ENCODE measurements at places on chromosomes 13 and 19. TPM values are rescaled to one million over a fixed set of nuclear protein-coding genes. Genes with fewer than 3 reads are reported as not detected.

- H3K27me3 ChIP-seq, result no peaks in the 10 kb centered on the region
- H3K4me3 ChIP-seq, result no peak overlapping the region
- no peak for DNase-seq
- no peaks in the 10 kb centered on the region for H3K36me3 ChIP-seq
- H3K4me1 ChIP-seq, result peaks cover 63% of the 10 kb centered on the region
- H3K27ac ChIP-seq, result peak overlapping the region; percentile 20
Observed at GRCh38 chr13:41490371-41491015, 33.1 kb downstream of the RGCC start.

DNA sequence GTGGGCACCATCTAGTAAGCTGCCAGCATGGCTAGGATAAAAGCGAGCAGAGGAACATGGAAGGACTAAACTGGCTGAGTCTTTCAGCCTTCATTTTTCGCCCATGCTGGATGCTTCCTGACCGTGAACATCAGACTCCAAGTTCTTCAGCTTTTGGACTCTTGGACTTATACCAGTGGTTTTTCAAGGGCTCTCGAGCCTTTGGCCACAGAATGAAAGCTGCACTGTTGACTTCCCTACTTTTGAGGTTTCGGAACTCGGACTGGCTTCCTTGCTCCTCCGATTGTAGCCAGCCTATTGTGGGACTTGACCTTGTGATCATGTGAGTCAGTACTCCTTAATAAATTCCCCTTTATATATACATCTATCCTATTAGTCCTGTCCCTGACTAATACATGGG is 785.1 kb upstream of the SLITRK6 start:
- H3K27ac ChIP-seq, result no peak overlapping the region
- H3K4me1 ChIP-seq, result no peaks in the 10 kb centered on the region
- DNase-seq, result no peak

DNA sequence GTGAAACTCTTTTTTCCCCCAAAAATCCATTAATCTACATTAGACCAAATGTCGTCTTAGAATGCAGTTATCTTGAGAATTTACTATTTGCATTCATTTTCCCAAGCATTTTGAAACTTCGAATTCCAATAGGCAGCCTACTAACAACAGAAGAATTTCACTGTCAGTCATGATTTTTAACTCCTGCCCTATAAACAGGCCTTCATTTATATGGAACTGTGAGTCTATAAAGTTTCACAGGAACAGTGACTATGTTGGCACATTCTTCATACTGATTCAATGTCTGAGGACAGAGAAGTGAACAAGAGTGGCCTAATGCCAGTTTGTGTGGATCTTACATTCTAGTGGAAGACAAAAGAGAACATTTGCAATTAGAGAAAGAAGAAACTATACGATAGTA is 198.0 kb downstream of the PCDH17 start:
- no peak overlapping the region for H3K27ac ChIP-seq
- no peak overlapping the region for H3K4me3 ChIP-seq
- H3K27me3 ChIP-seq, result no peaks in the 10 kb centered on the region
- H3K4me1 ChIP-seq, result no peaks in the 10 kb centered on the region
- H3K36me3 ChIP-seq, result no peaks in the 10 kb centered on the region
- DNase-seq, result no peak

DNA sequence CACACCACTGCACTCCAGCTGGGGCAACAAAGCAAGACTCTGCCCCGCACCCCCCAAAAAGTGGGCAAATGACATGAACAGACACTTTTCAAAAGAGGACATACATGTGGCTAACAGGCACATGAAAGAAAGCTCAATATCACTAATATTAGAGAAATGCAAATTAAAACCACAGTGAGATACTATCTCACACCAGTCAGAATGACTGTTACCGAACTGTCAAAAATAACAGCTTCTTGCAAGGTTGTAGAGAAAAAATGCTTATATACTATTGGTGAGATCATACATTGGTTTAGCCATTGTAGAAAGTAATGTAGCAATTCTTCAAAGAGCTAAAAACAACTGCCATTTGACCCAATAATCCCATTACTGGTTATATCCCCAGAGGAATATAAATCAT is 99.5 kb upstream of the SPATA13 start:
- H3K36me3 ChIP-seq, result no peaks in the 10 kb centered on the region
- DNase-seq, result no peak
- H3K27me3 ChIP-seq, result no peaks in the 10 kb centered on the region
- peaks cover 4% of the 10 kb centered on the region for H3K4me1 ChIP-seq

GRCh38 chr13:50149932-50150331 is 134.7 kb downstream of the KCNRG start:
- no peak overlapping the region for H3K27ac ChIP-seq
- no peak overlapping the region for H3K4me3 ChIP-seq
- no peak for DNase-seq

The ZNF737 gene
- 37.7 TPM for total RNA-seq

The FDX2 gene
- 10.2 TPM for total RNA-seq

- no peak overlapping the region for H3K27ac ChIP-seq
- DNase-seq, result no peak
- peaks cover 91% of the 10 kb centered on the region for H3K4me1 ChIP-seq
- peaks cover 12% of the 10 kb centered on the region for H3K36me3 ChIP-seq
Observed at GRCh38 chr19:29678484-29679106, 13.3 kb downstream of the PLEKHF1 start.

The PNMA8A gene
- total RNA-seq, result 0.86 TPM

GRCh38 chr13:30866677-30867076 is 39.4 kb upstream of the MEDAG start:
- no peaks in the 10 kb centered on the region for H3K4me1 ChIP-seq
- no peaks in the 10 kb centered on the region for H3K27me3 ChIP-seq
- H3K27ac ChIP-seq, result no peak overlapping the region
- H3K36me3 ChIP-seq, result no peaks in the 10 kb centered on the region
- no peak for DNase-seq

DNA sequence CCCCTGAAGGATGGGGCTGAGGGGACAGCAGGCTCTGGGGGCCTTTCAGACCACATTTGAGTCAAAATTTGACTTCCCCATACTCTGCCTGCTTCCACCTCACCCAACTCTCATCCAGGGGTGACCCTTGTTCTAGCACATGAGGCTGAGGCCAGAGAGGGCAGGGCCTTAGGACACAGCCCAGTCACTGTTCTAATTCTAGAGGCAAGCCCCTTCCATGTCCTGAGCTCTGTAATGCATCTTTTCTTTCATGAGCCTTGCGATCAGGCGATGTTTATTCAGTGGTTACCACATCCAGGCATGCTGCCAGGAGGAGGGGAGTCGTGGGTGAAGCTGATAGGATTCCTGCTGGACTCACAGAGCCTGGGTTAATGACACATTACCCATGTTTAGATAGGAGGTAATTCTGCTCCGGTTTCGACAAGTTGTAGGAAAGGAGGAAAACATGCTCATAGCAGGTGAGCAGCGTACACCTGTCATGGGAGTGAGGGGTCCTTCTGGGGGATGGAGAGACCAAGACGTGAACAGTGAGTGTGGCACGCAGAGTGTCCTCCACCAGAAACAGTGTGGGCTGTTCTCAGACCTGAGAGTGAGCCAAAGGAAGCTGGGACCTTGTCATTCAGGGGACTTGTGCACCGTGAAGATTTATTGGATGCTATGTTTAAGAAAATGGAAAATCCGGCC is 9.3 kb downstream of the RPS9 start:
- DNase-seq, result no peak
- no peaks in the 10 kb centered on the region for H3K27me3 ChIP-seq
- H3K4me1 ChIP-seq, result peaks cover 48% of the 10 kb centered on the region
- peaks cover 14% of the 10 kb centered on the region for H3K36me3 ChIP-seq
- peak overlapping the region; percentile 1 for H3K27ac ChIP-seq

- H3K27me3 ChIP-seq, result no peaks in the 10 kb centered on the region
- no peak for DNase-seq
- no peaks in the 10 kb centered on the region for H3K36me3 ChIP-seq
- no peak overlapping the region for H3K27ac ChIP-seq
- no peaks in the 10 kb centered on the region for H3K4me1 ChIP-seq
- no peak overlapping the region for H3K4me3 ChIP-seq
Observed at GRCh38 chr13:91357613-91358386, 10.3 kb downstream of the MIR17HG start.

The ZNF580 gene
- 105 TPM for total RNA-seq

GRCh38 chr13:67772807-67773453 is 542.8 kb upstream of the PCDH9 start:
- H3K27ac ChIP-seq, result no peak overlapping the region
- H3K4me1 ChIP-seq, result no peaks in the 10 kb centered on the region
- DNase-seq, result no peak

Measured in naive thymus-derived CD4-positive, alpha-beta T cell (primary cell).